ENCODE measurements at places on chromosomes 4 and X.
A peak's percentile ranks its signal among the peaks of the same experiment; 100 is the strongest.

DNA sequence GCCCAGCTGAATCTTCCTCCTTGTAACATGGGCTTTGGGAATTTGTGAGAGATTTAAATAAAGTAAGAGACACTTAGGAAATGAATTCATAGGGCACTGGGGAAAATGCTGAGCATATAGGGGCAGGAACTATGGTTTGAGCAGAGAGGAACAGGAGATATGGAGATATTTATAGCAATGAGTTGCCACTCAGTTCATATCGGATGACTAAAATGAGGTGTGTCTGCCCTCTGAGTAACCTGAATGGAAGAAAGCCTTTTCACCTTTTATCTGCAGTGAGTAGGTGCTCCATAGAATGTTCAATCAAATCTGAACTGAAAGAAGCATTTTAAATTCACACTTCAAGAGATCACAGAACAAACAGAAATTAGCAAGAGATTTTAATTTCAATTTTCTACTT is 105.7 kb downstream of the CEP44 start:
- DNase-seq: no peak

DNA sequence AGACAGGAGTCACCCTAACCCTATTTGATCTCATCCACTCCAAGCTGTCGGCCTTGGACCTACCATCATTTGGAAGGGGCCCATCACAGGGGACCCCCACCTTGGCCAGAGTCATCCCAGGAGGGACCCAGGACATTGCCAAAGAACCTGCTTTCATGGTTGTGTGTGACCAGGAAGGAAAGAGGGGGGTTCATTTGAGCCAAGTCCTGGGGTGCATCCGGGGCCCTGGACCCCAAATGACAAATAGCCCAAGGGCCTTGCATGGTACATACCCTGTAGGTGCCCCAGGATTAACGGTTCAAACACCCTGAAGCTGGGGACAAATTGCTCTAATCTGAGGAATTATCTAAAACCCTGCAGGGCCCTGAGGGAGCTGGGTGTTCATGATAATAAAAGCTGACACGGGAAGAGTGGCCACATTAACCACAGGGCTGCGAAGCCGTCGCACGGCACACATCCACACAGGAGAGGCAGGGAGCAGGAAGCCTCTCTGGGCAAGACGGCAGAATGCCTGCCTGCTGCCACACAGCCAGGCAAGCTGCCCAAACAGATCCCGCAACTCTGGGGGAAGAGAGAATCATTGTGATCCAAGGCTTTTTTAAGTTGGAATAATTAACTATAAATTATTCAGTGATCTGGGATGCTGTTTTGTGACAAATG is 28.2 kb upstream of the PPP2R2C start:
- no peak for DNase-seq

DNA sequence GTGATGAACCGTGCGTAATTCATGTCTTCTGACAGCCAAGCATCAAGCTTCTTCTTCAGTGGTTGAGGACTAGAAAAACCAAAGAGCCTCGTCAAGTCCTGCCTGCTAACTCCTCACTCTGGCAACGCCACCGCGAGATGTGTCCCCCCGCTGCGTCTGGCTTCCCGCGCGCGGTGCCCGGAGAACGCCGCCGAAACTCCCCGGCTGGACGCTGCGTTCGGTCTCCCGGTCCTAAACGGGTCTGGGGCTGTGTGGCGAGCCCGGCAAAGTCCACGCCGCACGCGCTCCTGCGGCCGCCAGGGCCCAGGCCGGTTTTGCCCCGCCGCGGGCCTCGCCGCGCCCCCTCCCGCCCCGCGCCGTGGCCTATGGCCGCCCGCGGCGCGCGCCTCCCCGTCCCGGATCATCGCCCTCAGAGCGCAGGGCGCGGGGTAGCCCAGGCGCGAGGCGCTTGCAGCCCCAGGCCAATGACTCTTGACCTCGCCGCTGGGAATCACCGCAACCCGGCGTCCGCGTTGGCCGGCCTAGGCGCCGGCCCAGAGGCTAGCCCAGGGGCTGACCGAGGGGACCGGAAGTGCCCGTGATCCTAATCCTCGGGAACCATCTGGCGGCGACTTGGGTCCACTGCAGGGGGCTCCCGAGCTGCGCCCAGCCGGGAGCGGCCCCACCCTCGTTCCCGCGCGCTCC is at the start of gene AADAT:
Gene AADAT (minus strand): TSS at position 289 of the 684 bp plus-strand sequence. CDS start 266 bp downstream, at position 23.
- DNase-seq: peak; percentile 92

DNA sequence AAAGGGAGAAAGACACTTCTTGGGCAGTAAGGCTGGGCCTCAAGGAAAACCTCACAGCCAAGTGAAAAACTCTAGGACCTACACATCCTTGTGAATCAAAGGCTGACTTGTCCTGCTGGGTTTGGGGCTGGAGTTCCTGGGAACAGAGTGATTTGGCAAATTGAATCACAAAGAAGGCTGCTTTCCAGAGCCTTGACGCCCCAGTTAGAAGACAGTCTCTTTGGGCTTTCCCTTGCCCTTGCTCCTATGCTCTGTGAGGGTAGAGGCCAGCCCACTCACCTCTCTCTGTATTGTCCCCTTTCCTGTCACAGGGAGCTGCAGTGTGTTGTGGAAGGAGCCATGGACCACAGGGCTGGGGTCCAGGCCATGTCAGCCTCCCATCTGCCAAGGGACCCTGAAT is 9.6 kb downstream of the AMER1 start:
- no peak for DNase-seq

- DNase-seq: no peak
Observed at GRCh38 chr4:139461022-139461628, 7.2 kb downstream of the RAB33B start.
